ENCODE measurements at places on chromosomes 4 and X. TPM values are rescaled to one million over a fixed set of nuclear protein-coding genes. Genes with fewer than 3 reads are reported as not detected.

EDA2R gene
- 14.2 TPM for total RNA-seq

SEC31A gene
- total RNA-seq: 81.5 TPM

BCORL1 gene
- total RNA-seq: 8.4 TPM

VEGFC gene
- 17.3 TPM for total RNA-seq

RTL9 gene
- total RNA-seq: 0.08 TPM

KIT gene
- total RNA-seq: not detected

NPY5R gene
- not detected for total RNA-seq

ADH1B gene
- not detected for total RNA-seq

BDH2 gene
- 7.8 TPM for total RNA-seq

EPHA5 gene
- total RNA-seq: 0.41 TPM

All from A549 treated with CpdA at 1 μM for 4 hours (cell line).